ENCODE measurements at places on chromosomes 6 and 20.

- no peak for DNase-seq
Measured at GRCh38 chr6:41921712-41921998, 356 bp downstream of the BYSL start.

DNA sequence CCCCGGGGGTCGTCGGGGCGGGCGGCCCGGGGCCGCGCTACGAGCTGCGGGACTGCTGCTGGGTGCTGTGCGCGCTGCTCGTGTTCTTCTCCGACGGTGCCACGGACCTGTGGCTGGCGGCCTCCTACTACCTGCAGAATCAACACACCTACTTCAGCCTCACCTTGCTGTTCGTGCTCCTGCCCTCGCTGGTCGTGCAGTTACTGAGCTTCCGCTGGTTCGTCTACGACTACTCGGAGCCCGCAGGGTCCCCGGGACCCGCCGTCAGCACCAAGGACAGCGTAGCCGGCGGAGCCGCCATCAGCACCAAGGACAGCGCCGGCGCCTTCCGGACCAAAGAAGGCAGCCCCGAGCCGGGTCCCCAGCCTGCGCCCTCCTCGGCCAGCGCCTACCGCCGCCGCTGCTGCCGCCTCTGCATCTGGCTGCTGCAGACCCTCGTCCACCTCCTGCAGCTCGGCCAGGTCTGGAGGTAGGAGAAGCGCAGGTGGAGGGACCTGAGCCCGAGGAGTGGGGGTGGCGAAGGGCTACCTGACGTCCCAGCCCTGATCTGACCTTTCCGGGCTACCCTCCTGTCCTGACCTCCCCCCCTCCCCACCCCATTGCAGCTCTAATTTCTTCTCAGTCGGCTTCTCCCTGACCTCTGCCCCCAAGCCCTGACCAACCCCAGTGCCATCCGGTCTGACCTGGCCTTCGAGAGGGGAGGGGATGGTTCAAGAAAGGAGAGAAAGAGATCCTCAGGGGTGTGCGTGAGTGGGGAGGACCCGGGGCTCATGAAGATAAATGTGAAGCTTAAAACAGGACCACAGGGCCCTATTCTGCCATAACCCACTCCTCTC, 558 bp downstream of the XKR7 start:
- DNase-seq: peak; percentile 81

- no peak for DNase-seq
Measured at GRCh38 chr6:143569040-143569439, 57.5 kb upstream of the FUCA2 start.

DNA sequence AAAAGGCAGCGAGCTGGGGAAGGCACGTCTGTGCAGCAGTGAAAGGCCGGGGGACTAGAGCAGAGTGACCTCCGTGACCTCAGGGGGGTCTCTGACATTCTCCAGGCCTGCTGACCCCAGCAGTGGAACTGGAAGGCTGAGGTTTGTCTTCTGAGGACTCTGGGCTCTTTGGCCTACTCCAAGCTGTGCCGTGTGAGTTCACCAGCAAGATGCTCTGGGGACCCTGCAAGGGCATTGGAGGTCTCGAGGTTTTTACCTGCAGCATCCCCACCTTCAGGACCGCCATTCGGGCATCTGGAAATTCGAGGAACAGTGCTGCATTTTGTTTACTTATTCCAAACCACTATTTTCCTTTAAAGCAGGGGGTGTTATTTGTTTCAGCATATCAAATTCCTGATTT, 140.9 kb downstream of the PHACTR3 start:
- no peak for DNase-seq

DNA sequence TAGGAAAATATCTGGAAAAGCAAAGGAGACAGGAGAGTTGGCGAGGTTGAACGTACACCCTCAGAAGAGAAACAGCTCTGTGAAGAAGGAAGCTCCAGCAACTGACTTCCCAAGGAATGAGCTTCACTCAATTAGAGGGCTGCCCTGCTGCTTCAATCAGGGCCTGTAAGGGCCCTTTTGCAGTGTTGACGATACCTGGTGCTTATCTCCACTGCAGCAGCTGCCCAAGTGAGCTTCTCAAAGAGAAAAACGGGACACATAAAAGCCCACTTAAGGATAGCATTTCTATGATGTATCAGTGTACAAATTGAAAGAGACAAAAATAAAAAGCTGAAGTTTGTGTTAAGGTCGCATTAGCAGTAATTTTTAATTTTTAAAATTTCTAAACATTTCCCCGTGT, 16.4 kb downstream of the SEC63 start:
- no peak for DNase-seq

- no peak for DNase-seq
Measured at GRCh38 chr20:33798444-33798843, 12.7 kb upstream of the CHMP4B start.

DNA sequence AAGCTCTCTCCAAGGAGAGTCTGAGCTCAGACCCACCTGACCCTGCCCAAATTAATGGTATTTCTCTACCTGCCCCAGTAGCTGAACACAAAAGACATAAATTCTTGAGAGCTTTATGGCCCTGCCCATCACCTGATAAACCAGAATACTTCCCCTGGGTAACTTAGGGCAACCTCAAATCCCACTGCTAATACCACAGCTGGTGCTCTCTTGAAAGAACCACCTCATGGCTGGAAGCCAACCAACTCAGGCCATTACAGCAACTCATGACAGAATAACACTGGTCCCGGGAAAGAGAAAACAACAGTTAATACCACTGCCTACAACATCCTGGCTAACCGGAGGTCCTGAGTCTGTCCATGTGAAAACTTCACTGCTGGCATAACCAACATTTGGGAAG, 328.6 kb downstream of the NKAIN2 start:
- DNase-seq: no peak

DNA sequence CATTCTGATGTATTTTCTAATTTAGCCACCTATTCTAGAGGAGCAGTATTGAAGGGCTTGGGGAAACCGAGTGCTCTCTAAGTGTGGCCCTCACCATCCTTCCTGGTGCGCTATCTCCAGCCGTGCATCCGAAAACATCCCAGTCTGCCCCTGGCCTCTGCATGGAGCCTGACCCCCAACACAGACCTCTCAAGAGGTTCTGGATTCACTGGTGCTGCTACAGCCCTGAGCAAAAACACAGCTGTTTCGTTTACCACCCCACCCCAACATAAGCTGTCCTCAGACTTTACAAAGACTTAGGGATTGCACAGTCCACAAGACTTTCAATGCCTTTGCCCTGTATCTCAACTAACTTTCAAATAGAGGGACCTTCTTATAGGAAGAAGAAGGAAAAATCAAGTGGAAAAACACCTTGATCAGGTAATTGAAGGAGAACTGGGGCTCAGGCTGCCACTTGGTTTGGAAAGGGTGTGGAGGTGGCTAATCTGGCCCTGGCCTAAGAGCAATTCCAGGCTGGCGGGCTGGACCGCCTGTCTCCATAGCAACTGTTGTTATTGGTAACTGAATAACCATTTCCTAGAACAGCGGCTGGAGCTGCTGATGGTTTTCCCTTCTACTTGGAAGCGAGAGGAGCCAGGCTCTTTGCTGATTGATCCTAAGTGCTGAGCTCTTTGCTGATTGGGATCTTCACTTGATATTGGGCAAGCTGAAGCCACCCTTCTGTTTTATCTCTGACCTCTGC, 90.2 kb upstream of the TOX2 start:
- no peak for DNase-seq

Data from stimulated activated CD4-positive, alpha-beta T cell treated with anti-CD3 and anti-CD28 coated beads, Interleukin-2, amount 100 ng/mL, for 48 hours (primary cell).